Osteocyte (in vitro differentiated cells): ENCODE measurements at places on chromosomes 1 and 21. TPM values are rescaled to one million over a fixed set of nuclear protein-coding genes. Genes with fewer than 3 reads are reported as not detected.
A peak's percentile ranks its signal among the peaks of the same experiment; 100 is the strongest.

GRCh38 chr21:38126666-38127303, 130.0 kb upstream of the KCNJ15 start:
- no peak for DNase-seq
- H3K36me3 ChIP-seq: no peaks in the 10 kb centered on the region
- H3K4me3 ChIP-seq: no peak overlapping the region
- H3K27me3 ChIP-seq: peaks cover 51% of the 10 kb centered on the region

DNA sequence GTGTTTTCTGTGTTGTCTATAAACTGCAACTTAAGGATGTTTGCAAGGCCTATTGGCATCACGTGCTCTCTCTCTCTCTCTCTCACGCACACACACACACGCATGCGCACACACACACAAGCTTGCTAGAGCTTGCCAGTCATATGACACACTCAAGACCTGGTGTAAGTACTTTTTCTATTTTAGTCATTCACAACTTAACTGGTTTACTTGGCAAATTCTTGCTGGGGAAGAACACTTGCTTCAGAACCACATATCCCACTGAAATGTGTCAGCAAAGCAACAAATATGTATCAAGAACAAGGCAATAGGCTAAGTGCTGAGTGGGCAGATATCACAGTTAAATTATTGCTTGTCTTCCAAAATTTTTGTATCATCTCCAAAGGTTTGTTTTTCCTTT, 107.8 kb downstream of the DISC1 start:
- no peaks in the 10 kb centered on the region for H3K27me3 ChIP-seq
- no peak overlapping the region for H3K27ac ChIP-seq
- H3K36me3 ChIP-seq: peaks cover 4% of the 10 kb centered on the region
- peaks cover 13% of the 10 kb centered on the region for H3K4me1 ChIP-seq

- peaks cover 28% of the 10 kb centered on the region for H3K4me1 ChIP-seq
- H3K36me3 ChIP-seq: peaks cover 2% of the 10 kb centered on the region
- H3K27ac ChIP-seq: no peak overlapping the region
- DNase-seq: no peak
- H3K4me3 ChIP-seq: no peak overlapping the region
Measured at GRCh38 chr1:82330330-82330729, 529.6 kb downstream of the ADGRL2 start.

DNA sequence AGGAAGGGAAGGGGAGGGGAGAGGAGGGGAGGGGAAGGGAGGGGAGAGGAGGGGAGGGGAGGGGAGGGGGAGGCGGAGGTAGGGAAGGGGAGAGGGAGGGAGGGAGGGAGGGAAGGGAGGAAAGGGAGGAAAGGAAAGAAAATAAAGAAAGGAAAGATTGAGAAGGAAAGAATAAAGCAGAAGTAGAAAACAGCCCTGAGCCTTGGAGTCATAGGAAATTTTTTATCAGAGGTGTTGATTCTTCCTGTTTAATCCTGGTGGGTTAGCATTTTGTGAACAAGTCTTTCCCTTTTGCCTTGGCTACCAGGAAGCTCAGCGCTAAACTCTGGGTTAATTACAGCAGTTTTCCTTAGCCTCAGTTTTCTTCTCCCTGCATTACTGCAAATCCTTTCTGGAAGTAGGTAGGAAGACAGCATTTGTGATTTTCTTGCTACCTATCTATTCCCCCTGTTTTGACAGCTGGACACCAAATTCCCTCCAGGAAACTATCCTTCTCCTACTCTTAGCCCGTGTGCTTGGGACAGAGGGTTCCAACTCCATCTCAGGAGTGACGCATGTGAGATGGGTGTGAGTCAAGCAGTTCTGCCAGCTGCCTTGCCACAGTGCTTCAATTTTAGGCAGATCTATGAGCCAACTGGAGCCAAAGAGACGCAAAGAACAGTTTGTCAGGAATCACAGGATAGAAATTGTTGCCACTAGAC, 26.9 kb downstream of the TOMM20 start:
- DNase-seq: no peak
- H3K4me1 ChIP-seq: peaks cover 16% of the 10 kb centered on the region
- no peak overlapping the region for H3K27ac ChIP-seq
- no peaks in the 10 kb centered on the region for H3K27me3 ChIP-seq

DNA sequence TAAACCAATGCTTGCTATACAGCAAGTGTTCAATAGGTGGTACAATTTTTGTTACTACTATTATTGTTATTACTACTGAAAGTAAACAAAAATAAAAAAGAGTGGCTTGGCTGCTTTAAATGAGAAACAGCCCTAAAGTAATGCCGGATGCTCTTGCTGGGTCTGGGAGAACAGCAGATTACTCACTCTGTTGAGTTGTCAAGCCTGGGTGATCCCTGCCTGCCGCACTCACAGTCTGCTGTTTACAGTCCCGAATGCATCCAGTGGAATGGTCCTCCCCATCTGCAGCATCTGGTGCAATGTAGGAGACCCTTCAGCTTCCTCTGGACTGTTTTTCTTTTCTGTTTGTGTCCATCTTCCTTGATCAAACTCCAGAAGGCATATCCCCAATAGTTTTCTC, 102.7 kb upstream of the IVNS1ABP start:
- H3K4me1 ChIP-seq: peaks cover 26% of the 10 kb centered on the region
- H3K4me3 ChIP-seq: no peak overlapping the region
- H3K27me3 ChIP-seq: no peaks in the 10 kb centered on the region
- peak overlapping the region; percentile 23 for H3K27ac ChIP-seq
- DNase-seq: no peak

GRCh38 chr1:22884806-22885530, 87.7 kb downstream of the LACTBL1 start:
- H3K36me3 ChIP-seq: no peaks in the 10 kb centered on the region
- no peak overlapping the region for H3K27ac ChIP-seq
- peaks cover 27% of the 10 kb centered on the region for H3K4me1 ChIP-seq
- H3K27me3 ChIP-seq: no peaks in the 10 kb centered on the region
- no peak overlapping the region for H3K4me3 ChIP-seq

DNA sequence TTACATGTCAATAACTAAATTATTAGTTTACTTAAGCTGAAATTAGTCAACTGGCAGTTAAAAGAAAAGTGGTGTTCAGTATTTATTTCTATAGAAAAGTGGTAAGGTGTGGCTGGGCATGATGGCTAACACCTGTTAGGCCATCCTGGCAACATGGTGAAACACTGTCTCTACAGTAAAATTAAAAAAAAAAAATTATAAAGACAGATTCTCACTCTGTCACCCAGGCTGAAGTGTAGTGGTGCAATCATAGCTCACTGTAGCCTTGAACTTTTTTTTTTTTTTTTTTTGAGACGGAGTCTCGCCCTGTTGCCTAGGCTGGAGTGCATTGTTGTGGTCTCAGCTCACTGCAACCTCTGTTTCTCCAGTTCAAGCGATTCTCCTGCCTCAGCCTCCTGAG, 32.9 kb downstream of the WNT4 start:
- H3K4me1 ChIP-seq: peaks cover 2% of the 10 kb centered on the region
- peaks cover 13% of the 10 kb centered on the region for H3K36me3 ChIP-seq
- H3K27ac ChIP-seq: no peak overlapping the region
- H3K4me3 ChIP-seq: no peak overlapping the region

DNA sequence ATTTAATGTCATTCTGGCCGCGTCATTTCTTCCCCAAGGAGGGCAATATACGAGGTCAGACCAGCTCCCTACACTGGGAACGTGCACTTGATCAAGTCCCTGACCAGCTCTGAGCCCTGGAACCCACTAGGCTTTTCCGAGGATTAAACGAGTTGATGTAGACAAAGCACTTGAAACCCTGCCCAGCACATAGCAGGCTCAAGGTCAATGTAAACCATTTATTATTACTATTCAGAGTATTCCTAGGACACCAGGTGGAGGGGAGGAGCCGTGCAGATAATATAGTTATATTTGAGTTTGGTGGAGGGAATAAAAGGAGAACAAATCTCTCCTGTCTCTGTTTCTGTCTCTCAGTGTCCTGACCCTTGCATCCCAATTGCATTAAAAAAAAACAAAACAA, 174.1 kb upstream of the IGSF21 start:
- no peak overlapping the region for H3K27ac ChIP-seq
- DNase-seq: no peak
- H3K36me3 ChIP-seq: no peaks in the 10 kb centered on the region
- H3K4me3 ChIP-seq: no peak overlapping the region
- no peaks in the 10 kb centered on the region for H3K27me3 ChIP-seq
- no peaks in the 10 kb centered on the region for H3K4me1 ChIP-seq

- H3K4me1 ChIP-seq: peaks cover 7% of the 10 kb centered on the region
- DNase-seq: peak; percentile 53
- H3K27me3 ChIP-seq: no peaks in the 10 kb centered on the region
Measured at GRCh38 chr21:41966041-41966833, 12.4 kb upstream of the C2CD2 start.

GRCh38 chr1:157158967-157159366, 20.8 kb upstream of the ETV3 start:
- peaks cover 23% of the 10 kb centered on the region for H3K4me1 ChIP-seq
- no peak for DNase-seq
- no peak overlapping the region for H3K4me3 ChIP-seq
- H3K27ac ChIP-seq: peak overlapping the region; percentile 13
- H3K27me3 ChIP-seq: peaks cover 9% of the 10 kb centered on the region

ASAP3 gene
- total RNA-seq: 24.9 and 31.1 TPM in 2 replicates

DNA sequence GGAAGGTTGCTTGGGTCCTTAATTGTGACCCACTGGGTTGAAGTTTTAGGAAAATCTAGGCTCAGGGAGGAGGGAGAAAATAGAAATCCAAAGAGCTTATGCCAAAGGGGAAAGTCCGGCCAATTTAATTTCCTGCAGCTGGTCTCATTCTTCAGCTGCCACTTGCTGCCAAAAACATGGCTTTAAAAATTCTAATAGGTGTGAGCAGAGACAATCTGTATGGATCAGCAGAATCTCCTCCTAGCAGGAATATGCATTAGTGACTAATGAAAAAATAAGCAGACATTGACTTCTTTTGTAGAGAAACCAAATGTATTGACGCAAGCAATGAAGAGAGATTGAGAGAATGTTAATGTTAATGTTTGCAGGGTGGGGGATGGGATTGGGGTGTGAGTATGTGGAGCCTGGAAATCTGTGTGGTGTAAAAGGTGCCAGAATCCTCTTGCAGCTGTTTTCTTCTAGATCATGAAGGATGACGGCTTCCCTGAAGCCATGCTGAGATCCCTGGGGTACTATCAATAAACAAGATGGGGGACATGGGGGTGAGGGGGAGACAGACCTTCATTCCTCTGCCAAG, 35.3 kb downstream of the VWA5B1 start:
- DNase-seq: no peak
- peaks cover 41% of the 10 kb centered on the region for H3K27me3 ChIP-seq
- no peaks in the 10 kb centered on the region for H3K36me3 ChIP-seq
- no peak overlapping the region for H3K27ac ChIP-seq
- H3K4me1 ChIP-seq: no peaks in the 10 kb centered on the region

SLAMF8 gene
- total RNA-seq: not detected in 2 replicates

ANKRD65 gene
- total RNA-seq: 0.21 and 0.24 TPM in 2 replicates

DNA sequence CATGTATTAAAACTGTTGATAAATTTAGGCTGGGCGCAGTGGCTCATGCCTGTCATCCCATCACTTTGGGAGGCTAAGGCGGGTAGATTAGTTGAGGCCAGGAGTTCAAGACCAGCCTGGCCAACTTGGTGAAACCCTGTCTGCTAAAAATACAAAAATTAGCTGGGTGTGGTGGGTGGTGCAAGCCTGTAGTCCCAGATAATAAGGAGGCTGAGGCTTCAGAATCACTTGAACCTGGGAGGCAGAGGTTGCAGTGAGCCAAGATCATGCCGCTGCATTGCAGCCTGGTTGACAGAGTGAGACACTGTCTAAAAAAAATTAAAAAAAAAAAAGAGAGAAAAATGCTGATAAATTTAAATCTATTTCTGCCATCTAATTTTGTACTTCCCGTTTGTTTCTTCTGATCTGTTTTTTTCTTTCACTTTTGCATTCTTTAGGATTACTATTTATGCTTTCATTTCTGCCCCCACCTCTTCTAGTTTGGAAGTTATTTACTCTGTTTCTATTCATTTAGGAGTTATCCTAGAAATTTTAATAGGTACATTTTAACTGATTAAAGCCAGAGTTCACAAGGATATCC, 3.2 kb upstream of the DENND1B start:
- no peaks in the 10 kb centered on the region for H3K27me3 ChIP-seq
- peaks cover 28% of the 10 kb centered on the region for H3K4me1 ChIP-seq
- H3K36me3 ChIP-seq: no peaks in the 10 kb centered on the region
- no peak for DNase-seq
- no peak overlapping the region for H3K27ac ChIP-seq

CELA2B gene
- total RNA-seq: not detected in 2 replicates

GRCh38 chr21:45015469-45015860, 58.9 kb upstream of the ADARB1 start:
- no peaks in the 10 kb centered on the region for H3K27me3 ChIP-seq
- no peak for DNase-seq
- H3K36me3 ChIP-seq: no peaks in the 10 kb centered on the region
- H3K27ac ChIP-seq: no peak overlapping the region

S100A5 gene
- total RNA-seq: 1.0 TPM in 1 of 2 replicates, not detected in the other

- no peaks in the 10 kb centered on the region for H3K27me3 ChIP-seq
- no peak overlapping the region for H3K27ac ChIP-seq
- no peaks in the 10 kb centered on the region for H3K36me3 ChIP-seq
- H3K4me3 ChIP-seq: no peak overlapping the region
Measured at GRCh38 chr1:225534135-225534534, 106.3 kb upstream of the LBR start.

GRCh38 chr1:208219659-208220282, 24.4 kb downstream of the PLXNA2 start:
- no peaks in the 10 kb centered on the region for H3K27me3 ChIP-seq
- no peak for DNase-seq
- peak overlapping the region; percentile 41 for H3K4me3 ChIP-seq

ZNF593OS gene
- total RNA-seq: not detected in 2 replicates

GRCh38 chr1:12715896-12716437, at the start of gene AADACL3:
Gene AADACL3 (plus strand): TSS chr1:12716110. CDS start chr1:12716177, 67 bp downstream.
- no peak within 1 kb of the TSS for H3K4me3 ChIP-seq
- H3K27ac ChIP-seq: no peak within 1 kb of the TSS
- no peak for DNase-seq
- no peaks in the 10 kb centered on the region for H3K36me3 ChIP-seq
- peaks cover 18% of the 10 kb centered on the region for H3K4me1 ChIP-seq

CHIA gene
- not detected in 2 replicates for total RNA-seq

GRCh38 chr21:30209601-30210000, 6.3 kb downstream of the CLDN8 start:
- no peaks in the 10 kb centered on the region for H3K36me3 ChIP-seq
- H3K4me1 ChIP-seq: peaks cover 12% of the 10 kb centered on the region
- DNase-seq: no peak
- H3K27me3 ChIP-seq: no peaks in the 10 kb centered on the region
- no peak overlapping the region for H3K4me3 ChIP-seq

DNA sequence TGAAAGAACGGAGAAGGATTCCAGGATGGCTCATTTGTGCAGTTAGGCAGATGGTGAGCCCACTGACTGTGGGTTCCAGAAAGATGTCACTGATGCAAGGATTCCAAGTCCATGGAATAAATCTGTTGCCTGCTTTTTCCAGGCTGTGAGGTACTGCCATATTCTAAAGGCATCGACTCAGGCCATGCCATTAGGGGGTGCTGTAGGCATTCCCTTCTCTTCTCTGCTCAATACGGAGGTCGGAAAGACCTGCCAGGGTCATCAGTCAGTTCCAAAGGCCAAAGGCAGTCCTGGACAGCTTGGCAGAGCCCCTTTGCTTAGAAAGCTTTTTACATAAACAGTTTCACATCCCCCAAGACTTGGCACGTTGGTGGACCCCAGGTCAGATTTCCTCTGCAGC, 31.7 kb upstream of the TMEM125 start:
- H3K36me3 ChIP-seq: no peaks in the 10 kb centered on the region
- no peak overlapping the region for H3K27ac ChIP-seq
- DNase-seq: no peak
- no peak overlapping the region for H3K4me3 ChIP-seq

SLC44A3 gene
- total RNA-seq: 2.8 and 3.6 TPM in 2 replicates

- no peak for DNase-seq
- H3K27me3 ChIP-seq: peaks cover 17% of the 10 kb centered on the region
- H3K4me1 ChIP-seq: no peaks in the 10 kb centered on the region
- no peak overlapping the region for H3K27ac ChIP-seq
Measured at GRCh38 chr1:47771751-47772150, 225.4 kb downstream of the TRABD2B start.
